ENCODE measurements at places on chromosomes 7 and 10. TPM values are rescaled to one million over a fixed set of nuclear protein-coding genes. Genes with fewer than 3 reads are reported as not detected.

Gene CLEC5A
- total RNA-seq = not detected

Gene CPA2
- not detected for total RNA-seq

Gene BAMBI
- 0.15 TPM for total RNA-seq

Gene MARCHF5
- 12.7 TPM for total RNA-seq

Gene CCDC3
- total RNA-seq = not detected

Gene MRM2
- 20.2 TPM for total RNA-seq

Gene MYO3A
- not detected for total RNA-seq

Gene COX19
- 12.1 TPM for total RNA-seq

Gene ASB10
- not detected for total RNA-seq

Gene GPR85
- 1.9 TPM for total RNA-seq

Gene VAX1
- total RNA-seq = not detected

Gene CCL24
- total RNA-seq = not detected

Gene MRC1
- total RNA-seq = under 0.01 TPM

Gene EPC1
- total RNA-seq = 14.7 TPM

Gene UCMA
- not detected for total RNA-seq

Gene INHBA
- total RNA-seq = 8.1 TPM

Gene NPSR1
- total RNA-seq = not detected

Gene SFMBT2
- 5.2 TPM for total RNA-seq

Data from smooth muscle cell of trachea (primary cell).